ENCODE measurements at places on chromosomes 2 and 18.
A peak's percentile ranks its signal among the peaks of the same experiment; 100 is the strongest.

GRCh38 chr2:102368461-102369109, 13.0 kb downstream of the IL18R1 start:
- peak; percentile 62 for DNase-seq

- no peak for DNase-seq
Measured at GRCh38 chr2:219292616-219293015, 13.4 kb downstream of the DNAJB2 start.

DNA sequence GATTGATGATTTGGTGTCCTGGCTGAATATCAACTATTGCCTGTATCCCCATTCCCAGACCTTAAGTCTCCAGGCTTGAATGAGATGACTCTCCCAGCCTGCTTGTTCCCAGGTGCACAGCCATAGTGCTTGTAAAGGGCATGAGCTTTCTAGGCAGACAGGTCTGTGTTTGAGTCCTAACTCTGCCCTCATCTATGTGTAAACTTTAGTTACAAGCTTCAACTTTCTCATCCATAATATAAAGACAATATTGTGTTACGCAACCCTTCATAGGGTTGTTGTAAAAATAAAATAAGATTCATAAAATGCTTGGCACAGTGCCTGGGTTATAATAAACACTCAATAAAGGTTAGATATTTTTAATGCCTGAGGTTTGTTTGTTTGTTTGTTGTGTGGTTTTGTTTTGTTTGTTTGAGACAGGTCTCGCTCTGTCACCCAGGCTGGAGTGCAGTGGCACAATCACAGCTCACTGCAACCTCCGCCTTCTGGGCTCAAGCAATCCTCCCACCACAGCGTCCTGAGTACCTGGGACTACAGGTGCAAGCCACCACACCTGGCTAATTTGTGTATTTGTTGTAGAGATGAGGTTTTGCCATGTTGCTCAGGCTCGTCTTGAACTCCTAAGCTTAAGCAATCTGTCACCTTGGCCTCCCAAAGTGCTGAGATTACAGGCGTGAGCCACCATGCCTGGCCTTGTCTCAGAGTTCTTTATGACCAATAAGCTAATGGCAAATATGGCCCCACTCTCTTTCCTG, 89.4 kb upstream of the MAPRE2 start:
- no peak for DNase-seq

DNA sequence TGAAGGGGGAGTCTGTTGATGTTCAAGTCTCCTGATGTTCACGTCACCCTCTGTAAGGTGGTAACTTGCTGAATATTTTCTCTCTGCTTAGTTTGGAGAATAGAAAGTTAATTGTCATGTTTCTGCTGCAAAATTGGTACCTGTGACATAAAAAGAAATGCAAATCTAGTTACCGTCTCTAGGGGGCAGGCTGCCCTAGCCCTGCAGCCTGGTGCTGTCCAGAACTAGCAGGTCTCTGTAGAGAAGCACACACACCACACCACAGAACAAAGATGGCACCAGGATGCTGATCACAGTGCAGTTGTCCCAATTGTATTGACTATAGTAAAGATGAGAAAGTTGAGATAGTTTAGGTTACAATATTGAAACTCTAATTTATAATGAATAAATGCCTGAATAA, 47.0 kb downstream of the SLC9A4 start:
- peak; percentile 37 for DNase-seq

DNA sequence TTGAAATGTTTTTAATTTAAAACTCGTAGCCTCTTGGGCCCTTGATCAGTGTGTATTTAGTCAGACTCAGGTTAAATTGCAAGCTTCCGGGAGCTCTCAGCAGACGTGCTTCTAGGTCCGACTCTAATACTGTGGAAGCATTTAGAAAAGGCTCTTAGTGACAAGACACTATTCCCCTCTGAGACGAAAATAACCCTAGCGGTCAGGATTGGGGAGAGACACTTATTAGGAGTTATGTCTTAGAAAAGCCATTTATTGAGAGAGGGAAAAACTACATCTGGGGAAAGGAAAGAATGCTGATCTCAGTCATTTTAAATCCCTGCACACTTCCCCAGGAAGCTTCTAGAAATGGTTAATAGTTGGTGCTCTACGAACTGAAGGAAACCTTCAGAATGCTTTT, 110.5 kb upstream of the NCK2 start:
- no peak for DNase-seq

DNA sequence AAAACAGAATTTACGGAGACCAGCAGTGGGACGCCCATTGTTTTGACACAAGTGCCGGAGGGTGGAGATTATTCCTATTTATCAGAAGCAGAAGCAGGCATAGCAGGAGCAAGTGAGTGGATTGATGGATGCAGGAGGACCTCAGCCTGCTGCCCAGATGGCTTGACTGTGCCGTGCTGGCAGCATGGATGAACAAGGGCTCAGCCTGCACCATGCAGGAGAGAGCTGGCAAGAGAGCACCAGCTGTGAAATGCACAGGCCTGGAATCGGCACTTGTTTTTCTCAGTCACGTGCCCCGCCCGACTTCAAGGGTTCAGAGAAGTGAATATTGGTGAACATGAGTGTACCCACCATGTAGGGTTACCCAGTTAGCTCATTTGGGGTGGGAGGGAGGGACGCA, 4.0 kb downstream of the IL1R2 start:
- no peak for DNase-seq

DNA sequence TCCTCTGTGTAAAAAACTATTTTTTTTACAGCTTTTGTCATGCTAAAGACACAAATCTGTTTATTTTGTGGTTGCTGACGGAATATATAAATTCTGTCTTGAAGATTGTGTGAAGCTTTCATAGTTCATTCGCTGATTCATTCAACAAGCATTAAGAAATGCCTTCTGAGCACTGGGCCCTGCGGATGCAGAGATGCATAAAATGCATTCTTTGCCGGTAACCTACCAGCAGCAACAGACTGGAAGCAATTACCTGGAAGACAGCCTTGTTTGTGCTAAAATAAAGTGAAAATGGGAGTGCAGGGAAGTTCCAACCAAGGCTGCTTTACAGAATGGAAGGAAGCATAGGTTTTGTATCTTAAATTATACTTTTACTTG, 119.7 kb downstream of the PMAIP1 start:
- no peak for DNase-seq

GRCh38 chr2:2560374-2561015, 229.4 kb upstream of the MYT1L start:
- DNase-seq = no peak

DNA sequence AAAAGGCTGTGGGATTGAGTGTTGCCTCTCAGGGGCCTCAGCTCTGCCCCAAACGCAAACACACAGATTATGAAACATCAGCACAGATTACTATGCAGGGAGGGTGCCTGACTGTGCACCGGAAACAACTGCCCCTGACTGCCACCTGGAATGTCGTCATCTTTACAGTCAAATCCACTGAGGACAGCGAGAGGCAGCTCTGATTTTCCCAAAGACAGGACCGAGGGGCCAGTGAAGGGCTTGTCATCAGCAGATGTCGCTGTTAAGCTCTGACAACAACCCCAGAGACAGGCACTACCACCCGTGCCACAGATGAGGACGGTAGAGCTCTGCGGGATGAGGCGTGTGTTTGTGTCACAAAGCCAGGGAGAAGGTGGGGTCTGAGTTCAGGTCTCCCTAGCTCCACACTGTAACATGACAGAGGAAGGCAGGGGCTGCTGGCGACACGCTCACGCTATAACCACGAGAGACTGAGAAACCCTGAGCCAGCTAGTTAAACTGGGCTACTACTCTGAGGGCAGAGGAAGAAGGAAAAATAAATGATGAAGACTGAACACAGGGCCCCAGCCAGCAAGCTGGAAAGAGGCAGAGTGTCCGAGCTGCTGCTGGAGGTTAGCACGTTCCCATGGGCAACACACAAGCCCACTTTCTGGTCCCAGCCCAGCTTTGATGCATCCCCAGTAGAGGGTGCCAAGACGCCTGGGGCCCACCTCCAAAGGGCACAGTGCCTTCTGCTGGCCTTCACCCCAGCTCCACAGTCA, 47.0 kb downstream of the PARD6G start:
- DNase-seq = no peak

GRCh38 chr2:54724560-54725342, 1.3 kb downstream of the EML6 start:
- DNase-seq = peak; percentile 17

DNA sequence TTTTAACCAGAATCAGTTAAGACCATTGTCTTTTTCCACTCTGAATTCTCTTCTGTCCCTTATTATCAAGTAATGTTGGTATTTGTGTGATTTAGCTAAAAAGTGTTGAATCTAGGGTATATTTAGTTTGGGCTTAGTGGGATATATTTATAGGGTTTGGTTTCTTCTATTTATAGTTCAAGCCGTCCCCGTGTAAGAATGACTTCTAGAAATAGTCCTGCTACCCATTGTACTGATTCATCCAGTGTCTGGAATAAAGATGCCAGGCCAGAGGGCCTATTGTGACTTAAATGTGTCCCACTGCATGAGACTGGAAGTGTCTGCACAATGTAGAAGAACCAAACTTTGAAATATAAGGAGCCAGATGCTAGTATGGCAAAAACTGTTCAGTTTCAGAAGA, 364.8 kb downstream of the TNS1 start:
- DNase-seq = no peak

DNA sequence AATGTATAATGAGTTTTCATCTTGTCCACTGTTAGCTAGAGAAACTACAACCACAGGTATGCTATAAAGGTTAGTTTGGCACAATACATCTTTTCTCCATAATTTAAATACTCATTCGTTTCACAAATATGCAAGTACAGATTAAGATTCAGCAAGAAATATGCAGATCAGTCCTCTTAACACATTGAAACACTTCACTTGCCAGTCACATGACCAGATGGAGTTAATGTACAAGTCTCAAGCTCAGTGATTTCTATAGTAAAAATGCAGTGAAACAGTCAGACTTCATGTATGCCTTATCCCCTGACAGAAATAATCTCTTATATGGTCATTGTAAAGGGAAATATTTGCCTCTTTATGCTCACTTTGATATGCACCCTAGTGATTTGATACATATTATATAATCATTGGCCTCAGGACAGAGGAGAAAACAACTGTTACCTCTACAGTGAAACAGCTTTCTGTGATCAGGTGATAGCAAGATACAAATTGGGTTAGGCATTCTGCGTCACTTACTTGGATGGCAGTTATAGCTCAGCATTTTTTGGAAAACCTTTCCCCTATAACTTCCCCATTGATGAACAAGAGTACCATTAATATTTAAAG, 104.6 kb downstream of the TCF4 start:
- DNase-seq = no peak

DNA sequence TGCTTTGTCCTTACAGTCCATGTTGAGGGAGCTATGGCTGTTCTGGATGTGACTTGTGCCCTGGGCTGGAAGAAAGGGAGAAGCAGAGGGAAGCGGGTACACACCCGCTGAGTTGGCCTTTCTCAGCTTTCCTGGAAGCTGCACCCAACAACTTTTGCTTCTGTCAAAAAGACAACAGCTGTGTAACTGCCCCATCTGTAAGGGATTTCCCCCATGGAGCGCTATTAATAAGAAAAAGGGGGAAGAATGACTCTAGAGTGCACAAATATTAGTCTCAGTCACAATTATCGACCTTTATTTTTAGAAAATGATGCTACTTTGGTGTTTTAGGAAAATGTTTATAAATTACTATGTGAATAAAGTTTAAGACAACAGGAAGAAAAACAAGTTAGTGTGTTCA, 368.3 kb downstream of the RAD51AP2 start:
- no peak for DNase-seq

GRCh38 chr18:57550510-57550909, 36.0 kb downstream of the FECH start:
- DNase-seq = no peak

- DNase-seq = no peak
Measured at GRCh38 chr18:79844999-79845563, 47.3 kb downstream of the KCNG2 start.

- no peak for DNase-seq
Measured at GRCh38 chr2:171294608-171295007, 133.9 kb upstream of the TLK1 start.

- peak; percentile 14 for DNase-seq
Measured at GRCh38 chr2:240135706-240136012, 446 bp downstream of the COPS9 start.

DNA sequence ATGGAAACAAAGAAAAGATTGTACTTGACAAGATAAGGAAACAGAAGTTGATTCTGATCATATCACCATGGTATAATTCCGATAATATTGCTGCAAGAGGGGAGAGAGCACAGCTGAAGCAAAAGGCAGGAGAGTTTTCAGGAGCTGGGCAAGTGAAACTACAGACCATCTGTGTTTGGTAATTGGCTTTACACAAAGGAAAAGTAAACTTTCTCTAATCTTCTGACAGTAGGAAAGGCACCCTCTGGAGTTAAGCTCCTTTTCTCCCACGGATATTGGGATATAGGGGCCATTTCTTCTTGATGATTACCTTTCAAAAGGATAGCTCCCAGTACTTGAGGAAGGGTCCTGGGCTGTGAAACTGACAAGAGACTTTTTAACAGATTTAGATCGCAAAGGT, 29.9 kb upstream of the REG3A start:
- no peak for DNase-seq

GRCh38 chr2:31129375-31130171, 8.7 kb downstream of the GALNT14 start:
- no peak for DNase-seq

DNA sequence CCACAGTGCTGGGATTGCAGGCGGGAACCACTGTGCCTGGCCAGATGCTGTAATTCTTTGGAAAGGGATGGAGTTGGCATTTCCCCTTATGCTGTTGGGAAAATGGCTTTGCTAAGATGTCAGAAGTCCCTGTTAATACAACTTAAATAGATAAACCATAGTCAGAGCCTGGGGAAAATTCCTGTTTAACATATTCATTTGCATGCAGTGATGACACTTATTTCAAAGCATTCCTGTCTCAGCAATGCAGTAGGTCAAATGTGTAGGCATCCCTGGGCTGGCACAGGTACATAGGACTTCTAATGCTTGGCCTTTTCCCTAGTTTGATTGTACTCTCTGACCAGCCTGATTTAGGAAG, 38.6 kb downstream of the RAMP1 start:
- no peak for DNase-seq

GRCh38 chr2:169012812-169013627, 18.1 kb downstream of the ABCB11 start:
- DNase-seq = no peak

DNA sequence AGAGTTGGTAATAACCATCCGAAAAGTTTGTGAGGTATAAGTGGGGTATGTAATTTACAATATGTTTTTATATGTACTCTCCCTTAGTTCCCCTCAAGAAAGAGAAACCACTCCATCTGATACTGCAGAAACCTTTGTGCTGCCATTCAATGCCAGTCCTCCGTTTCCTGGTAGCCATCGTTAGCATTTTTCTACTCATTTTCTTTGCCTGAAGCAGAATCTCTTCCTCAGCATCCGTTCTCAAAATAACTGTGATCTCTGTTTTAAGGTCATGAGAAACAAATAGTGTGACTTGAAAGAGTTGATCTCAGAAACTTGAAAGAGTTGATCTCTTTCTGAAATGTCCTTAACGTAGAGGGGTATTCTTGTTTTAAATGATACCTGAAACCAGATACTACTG, 996 bp downstream of the PTCD3 start:
- peak; percentile 41 for DNase-seq

- peak; percentile 45 for DNase-seq
Measured at GRCh38 chr18:11310476-11311086, 161.2 kb upstream of the PIEZO2 start.
